ENCODE measurements at places on chromosomes 12 and 14.

DNA sequence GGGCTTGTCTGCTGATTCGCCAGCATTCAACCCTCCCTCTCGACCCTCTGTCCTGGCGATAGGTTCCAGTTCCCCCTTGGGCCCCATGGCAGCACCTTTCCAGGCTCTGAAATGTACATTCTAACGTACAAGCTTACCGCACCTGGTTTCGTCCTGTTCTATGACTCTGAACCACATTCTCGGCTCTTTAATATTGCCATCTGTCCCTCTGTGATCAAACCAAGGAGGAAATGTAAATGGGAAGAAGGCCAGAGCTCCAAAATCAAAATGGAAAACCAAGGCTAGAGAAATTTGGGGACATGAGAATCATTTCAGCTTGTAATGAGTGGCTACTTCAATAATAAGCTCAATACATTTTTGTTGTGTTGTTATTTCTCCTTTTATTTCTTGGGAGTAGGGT lies 117.2 kb downstream of the TTC7B start:
- DNase-seq: no peak

DNA sequence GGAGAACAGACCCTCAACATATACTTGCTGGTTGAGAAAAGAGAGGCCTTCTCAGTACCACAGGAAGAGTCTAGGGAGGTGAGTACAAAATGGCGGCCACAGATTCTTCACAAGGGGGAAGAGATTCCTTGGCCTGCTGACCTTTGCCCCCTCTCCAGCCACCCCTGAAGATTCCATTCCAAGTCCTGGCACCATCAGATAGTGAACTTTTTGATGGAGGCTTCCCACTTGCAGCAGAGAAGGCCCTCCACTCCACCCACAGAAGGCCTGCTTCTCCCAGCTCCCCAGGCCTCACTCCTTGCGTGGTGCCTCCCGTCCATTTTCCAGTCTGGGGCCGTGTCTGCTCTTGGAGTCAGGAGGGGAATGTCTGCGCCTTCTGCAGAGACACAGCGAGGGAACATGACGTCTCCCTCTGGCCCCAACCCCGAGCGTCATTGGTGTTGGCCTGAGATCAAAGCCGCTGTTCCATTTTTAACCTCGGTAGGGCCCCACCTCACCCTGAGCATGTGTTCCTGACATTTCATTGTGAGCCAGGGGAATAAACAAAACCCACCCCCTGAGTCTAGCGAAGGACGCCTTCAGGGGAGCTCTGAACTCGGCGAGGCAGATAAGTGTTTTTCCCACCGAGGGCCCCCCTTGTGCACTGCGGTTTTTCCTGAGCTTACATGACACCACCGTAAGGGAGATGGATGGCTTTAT lies 268.7 kb upstream of the TBX3 start:
- no peak for DNase-seq

GRCh38 chr14:34425095-34425851 lies 36.8 kb downstream of the SPTSSA start:
- no peak for DNase-seq

DNA sequence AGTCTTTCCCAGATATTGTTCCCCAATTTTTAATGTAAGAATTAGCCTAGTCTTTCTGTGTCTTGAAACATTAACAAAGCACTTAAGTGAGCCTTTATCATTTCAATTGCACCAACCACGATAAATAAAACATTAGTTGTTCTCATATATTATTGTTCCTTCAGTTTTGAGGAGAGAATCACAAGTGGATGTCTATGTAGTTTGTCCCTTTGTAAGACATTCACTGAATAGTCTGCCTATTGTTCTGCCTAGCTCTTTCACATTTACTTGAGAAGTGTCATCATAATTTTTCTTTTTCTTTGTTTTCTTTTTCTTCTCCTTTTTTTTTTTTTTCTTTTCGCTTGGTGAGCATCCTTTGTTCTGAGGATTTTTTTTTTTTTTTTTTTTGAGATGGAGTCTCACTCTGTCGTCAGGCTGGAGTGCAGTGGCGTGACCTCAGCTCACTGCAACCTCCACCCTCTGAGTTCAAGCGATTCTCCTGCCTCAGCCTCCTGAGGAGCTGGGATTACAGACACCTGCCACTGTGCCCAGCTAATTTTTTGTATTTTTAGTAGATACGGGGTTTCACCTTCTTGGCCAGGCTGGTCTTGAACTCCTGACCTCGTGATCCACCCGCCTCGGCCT lies 129.7 kb downstream of the SYT1 start:
- no peak for DNase-seq

- no peak for DNase-seq
Measured at GRCh38 chr12:3770891-3771290, 18.0 kb upstream of the CRACR2A start.

GRCh38 chr14:74840603-74841030 lies 35.3 kb downstream of the PROX2 start:
- DNase-seq: no peak

DNA sequence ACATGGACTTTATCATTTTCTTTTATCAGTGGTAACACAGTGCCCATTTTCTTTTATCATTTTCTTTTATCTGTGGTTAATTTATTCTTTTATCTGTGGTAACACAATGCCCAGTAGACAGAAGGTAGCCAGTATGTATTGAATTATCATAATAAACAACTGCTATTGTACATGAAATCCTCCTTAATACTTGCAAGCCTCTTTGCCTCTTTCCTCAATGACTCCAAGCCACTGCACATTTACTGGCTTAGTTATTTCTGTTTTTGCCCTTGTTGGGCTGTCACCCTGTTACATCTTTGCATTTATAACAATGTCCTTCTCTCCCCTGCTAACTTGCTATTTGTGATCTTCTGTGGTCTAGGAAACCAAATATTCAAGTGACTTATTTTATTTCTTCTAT lies 345.0 kb downstream of the ATP23 start:
- no peak for DNase-seq

GRCh38 chr12:55995366-55995765 lies 1.7 kb upstream of the SUOX start:
- DNase-seq: no peak

GRCh38 chr14:35121887-35122695 lies at the start of the genes PPP2R3C and PRORP:
Gene PPP2R3C (minus strand): TSS chr14:35121990. CDS start chr14:35121959, 31 bp downstream.
Gene PRORP (plus strand): TSS chr14:35122552. CDS start chr14:35123246, 694 bp downstream.
- DNase-seq: peak; percentile 86

DNA sequence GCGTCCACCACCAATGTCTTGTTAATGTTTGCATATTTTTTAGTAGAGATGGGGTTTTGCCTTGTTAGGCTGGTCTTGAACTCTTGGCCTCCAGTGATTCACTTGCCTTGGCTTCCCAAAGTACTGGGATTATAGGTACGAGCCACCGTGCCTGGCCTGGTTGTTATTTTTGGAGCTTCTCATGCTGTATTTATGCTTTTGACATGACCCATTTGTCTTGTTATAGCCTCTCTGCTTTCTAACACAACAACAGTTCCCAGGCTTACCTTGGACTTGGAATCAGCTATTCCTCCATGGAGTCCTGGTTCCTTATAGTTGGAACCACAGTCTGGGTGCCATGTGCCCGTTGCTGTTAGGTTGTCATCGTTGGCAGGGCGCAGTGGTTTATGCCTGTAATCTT lies 29.7 kb downstream of the ZNF410 start:
- DNase-seq: no peak

DNA sequence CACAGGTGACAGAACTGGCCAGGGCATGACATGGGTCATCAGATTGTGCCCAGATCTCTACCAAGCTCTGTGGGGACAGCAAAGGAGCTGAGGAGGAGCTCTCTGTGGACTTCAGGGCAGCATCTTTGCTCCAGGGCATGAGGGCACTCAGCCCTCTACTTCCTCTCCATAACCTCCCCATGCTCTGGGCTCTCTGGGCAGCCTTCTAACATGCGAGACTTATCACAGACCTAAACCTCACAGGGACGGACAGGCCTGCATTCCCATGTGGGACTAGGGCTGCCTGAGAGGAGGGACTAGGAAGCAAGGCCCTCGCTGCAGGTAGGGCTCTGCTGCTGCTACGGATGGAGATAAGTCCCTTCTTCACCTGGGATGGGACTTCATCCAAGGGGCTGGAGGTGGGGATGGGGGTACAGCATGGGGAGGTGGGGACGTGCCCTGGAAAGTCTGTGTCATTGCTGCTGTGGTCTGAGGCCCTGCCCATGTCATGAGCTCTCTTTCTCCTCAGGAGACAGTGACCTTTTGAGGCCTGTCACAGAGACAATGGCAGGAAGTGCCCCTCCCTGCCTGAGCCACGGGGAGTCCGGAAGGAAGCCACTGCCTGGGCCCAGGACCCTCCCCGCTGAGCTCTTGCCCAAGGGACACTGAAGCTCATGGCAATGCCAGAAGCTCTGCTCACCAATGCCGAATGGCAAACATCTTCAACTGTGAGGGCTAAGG lies 44.1 kb downstream of the PITPNM2 start:
- peak; percentile 53 for DNase-seq

- DNase-seq: no peak
Measured at GRCh38 chr12:116876151-116876869, 4.9 kb downstream of the HRK start.

DNA sequence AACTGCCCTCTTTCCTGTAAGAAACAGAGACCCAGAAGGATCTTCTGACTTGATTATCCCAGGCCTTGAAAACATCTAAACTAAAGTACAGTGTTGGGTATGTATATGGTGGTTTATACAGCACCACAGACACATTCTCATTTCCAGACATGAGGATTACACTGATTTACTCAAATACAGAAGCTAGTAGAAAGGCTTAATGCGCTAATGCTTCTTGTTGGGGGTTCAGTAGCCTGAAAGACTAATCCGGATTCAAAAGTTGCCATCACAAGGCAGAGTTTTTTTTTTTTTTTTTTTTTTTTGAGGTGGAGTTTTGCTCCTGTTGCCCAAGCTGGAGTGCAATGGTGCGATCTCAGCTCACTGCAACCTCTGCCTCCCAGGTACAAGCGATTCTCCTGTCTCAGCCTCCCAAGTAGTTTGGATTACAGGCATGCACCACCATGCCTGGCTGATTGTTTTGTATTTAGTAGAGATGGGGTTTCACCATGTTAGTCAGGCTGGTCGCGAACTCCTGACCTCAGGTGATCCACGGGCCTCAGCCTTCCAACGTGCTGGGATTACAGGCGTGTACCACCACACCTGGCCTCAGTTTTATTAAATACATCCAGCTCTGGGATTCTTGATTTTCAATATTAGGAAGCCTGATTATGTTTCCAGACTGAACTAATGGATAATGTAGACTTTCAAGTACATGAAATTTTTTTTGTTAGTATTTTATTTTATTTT lies 46.3 kb upstream of the HECTD1 start:
- no peak for DNase-seq

DNA sequence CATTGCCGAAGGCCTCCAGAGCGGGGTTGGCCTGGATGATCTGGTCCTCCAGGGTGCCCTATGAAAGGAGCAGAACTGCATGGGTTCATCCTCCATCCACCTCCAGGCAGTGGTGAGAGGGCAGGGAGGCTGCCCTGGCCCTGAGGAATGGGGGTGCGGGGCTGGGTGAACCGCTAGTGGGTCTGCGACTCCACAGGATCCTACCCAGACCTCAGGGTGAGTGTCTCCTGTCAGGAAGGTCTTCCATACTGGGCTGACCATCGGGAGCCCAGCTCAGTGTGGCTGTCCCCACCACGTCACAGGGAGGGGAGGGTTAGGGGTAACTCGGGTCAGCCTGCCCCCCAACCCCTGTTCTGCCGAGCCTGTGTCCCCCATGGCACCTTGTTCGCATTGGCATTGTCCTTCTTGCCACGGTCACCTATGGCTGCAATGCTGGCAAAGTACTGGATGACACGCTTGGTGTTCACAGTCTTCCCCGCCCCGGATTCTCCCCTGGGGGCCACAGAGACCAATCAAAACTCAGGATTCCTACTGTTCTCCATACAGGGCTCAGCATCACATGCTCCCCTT lies 3.7 kb downstream of the MYH6 start:
- no peak for DNase-seq

GRCh38 chr14:24369907-24370687 lies 2.1 kb downstream of the NFATC4 start:
- DNase-seq: no peak
